ENCODE measurements at places on chromosomes 1 and 21.

GRCh38 chr1:72917920-72918319, 635.6 kb upstream of the NEGR1 start:
- DNase-seq, result no peak

GRCh38 chr21:45523411-45524101, 18.7 kb downstream of the SLC19A1 start:
- DNase-seq, result no peak

DNA sequence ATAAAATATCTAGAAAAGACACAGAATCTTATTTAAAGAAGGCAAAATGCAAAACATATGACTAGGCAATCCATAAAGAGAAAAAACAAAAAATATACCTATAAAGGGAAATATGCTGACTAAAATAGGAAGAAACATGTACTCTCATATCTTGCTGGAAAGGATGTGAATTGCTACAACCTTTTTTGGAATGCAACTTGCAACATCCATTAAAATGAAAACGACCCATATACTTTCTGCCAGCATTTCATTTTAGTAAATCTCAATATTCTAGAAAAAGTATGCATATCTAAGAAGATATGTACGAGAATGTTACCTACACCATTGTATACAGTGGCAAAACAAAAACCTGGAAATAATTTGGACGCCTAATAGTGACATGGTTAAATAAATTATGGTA, 56.6 kb downstream of the EDEM3 start:
- DNase-seq, result peak; percentile 54

- DNase-seq, result no peak
Measured at GRCh38 chr1:21117597-21118001, 59.1 kb downstream of the EIF4G3 start.

- peak; percentile 5 for DNase-seq
Measured at GRCh38 chr1:152886758-152887409, 8.8 kb downstream of the SMCP start.

DNA sequence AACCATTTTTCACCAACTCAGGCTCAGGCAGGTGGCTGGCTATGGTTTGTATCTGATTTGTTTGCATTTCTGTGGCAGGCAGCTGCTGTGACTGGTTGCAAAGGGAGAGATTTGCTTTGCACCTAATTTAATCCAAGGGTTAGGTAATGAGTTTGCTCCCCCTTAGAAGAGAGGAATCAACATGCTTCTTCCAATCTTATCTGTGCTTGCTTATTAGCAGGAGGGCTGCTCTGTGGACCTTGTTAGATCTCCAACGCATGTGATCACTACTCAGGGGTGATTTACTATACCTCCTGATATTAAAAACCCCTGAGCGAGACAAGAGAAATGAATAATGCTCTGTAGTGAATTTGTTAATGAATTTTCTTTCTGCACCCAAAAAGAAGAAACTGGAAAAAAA, 20.5 kb downstream of the OLFML3 start:
- DNase-seq, result no peak

DNA sequence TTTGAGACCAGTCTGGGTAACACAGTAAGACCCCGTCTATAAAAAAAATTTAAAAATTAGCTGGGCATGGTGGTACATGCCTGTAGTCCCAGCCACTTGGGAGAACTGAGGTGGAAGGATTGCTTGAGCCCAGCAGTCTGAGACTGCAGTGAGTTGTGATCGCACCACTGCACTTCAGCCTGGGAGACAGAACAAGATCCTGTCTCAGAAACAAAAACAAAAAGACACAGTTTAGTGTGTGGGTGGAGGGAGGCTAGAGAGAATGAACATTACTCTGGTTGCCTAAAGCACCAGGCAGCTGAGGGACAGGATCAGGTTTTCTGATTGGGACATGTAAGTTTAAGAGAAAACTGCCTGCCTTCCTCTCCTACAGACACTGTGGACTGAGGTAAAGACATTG, 42.3 kb downstream of the VAMP4 start:
- DNase-seq, result no peak

DNA sequence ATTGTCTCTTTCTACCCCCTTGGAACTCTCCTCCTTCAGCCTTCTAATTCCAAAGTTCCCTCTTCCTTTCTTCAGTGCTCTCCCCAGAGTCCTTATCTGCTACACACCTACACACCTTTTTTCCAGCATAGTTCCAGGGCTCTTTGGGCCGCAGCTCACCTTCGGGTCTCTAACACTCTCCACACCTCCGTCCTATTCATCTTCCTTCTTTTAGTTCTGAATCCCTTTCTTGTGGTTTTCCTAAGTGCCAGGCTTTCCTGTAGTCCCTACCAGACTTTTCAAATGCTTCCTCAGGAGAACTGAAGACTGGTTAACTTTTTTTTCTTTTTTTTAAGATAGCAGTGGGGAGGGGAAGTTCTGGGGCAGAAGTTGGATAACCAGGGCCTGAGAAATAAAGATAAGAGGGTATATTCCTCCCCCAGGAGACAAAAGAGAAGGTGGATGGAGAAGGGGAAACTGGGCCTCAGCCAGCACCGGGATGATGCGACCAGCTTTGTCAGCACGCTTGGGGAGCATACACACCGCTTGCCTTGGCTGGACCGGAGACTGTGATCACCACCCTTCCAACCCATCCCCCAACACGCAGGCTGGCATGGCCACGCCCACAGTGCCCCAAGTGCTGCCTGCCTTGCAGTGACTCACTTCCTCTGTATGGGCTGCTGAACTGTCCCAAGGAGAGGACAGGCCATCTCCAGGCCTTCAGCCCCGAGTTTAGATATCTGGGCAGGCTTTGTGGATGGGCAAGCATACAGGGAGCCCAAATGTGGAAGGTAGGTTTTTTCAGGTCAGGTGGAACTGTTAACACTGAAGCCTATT, 2.5 kb upstream of the CERS2 start:
- DNase-seq, result no peak

DNA sequence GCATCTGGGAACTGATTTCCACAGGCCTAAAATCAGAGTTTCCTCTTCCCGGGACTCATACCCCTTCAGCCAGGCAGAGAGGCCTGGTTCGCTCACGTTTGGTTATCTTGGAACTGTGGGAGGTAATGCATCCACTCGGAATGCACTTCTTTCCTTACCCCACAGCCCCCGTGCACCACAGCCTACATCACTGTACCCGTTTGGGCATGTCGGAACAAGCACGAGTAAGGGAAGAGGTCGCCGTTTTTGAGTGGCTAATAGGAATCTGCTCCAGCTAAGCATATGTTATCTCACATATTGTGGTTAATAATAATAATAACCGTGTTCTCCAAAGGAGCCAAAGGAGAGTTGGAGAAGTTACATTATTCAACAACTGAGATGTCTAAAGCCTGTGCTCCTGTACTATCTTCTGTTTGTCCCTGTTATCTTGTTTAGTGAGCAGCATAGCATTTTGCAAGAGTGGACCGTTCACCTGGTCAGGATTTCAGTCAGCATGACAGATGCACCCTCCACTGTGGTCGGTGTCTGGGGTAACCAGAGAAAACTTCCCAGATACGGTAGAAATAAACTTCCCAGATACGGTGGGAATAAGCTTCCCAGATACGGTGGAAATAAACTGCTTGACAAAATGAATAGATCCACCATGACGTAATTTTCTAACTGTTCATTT, 198.6 kb downstream of the SDCCAG8 start:
- no peak for DNase-seq

- no peak for DNase-seq
Measured at GRCh38 chr1:166808952-166809351, 30.3 kb upstream of the POGK start.

GRCh38 chr21:26164311-26164710, 6.3 kb downstream of the APP start:
- no peak for DNase-seq

GRCh38 chr21:37593740-37594471, 227.3 kb downstream of the DYRK1A start:
- no peak for DNase-seq

GRCh38 chr21:36710729-36711048, 11.8 kb downstream of the SIM2 start:
- DNase-seq, result no peak

DNA sequence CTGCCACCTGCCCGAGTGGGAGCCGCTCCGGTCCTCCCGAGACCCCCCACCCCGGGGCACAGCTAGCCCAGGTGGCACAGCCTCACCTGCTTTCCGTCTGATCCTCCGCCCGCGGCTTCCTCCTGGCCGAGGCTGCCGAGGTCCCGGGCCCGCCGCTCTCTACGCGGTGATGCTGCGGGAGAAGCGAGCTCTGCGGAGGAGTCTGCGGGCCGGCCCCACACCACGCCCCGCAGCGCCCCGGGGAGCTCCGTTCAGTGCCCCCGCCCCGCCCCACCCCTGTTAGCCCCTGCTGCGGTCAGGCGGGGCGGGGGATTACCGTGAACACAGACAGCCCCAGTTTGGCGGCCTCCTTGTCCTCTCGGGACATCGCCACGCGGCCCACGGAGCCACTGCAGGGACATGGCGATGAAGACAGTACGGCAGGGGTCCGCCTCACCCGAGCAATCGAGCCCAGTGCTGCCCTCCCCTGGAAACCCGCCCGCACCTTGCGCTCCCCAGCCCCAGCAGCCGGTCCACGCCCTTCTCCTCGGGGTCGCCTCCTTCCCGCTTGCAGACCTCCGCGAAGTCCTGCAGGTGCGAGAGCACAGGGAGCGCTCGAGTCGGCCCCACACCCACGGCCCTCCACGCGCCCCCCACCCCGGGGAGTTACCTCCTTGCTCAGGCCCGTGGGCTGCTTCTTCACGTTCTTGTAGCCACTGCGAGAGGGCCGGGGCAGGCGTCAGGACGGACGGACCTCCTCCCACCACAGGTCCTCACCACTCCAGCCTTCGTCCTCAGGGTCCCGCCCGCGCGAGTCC, 933 bp downstream of the C1orf35 start:
- DNase-seq, result peak; percentile 16

DNA sequence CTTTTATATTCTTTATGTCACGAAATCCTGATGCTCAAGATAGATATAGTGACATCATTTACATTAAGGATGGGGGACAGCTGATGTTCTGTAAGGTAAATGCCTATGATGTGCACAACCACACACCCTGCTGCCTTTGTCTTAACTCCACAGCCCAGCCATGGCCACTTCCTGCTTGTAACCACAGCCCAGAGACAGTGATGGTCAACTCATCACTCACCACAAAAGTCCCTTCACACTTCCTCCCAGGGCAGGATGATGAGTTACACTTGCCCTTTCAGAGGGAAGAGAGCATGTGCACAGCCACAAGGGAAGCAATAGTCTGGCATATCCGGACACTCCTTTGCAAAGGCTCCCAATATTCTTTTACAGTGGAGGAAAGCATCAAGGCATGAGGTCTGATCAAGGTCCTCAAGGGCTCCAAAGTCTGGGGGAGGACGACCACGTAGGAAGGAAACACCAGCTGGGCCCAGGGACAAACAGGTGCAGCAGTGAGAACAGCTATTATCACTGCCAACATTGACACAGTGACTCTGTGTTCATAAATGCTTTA, 53.8 kb downstream of the PLPP3 start:
- peak; percentile 46 for DNase-seq

- no peak for DNase-seq
Measured at GRCh38 chr1:110684491-110684890, 9.8 kb upstream of the KCNA3 start.

DNA sequence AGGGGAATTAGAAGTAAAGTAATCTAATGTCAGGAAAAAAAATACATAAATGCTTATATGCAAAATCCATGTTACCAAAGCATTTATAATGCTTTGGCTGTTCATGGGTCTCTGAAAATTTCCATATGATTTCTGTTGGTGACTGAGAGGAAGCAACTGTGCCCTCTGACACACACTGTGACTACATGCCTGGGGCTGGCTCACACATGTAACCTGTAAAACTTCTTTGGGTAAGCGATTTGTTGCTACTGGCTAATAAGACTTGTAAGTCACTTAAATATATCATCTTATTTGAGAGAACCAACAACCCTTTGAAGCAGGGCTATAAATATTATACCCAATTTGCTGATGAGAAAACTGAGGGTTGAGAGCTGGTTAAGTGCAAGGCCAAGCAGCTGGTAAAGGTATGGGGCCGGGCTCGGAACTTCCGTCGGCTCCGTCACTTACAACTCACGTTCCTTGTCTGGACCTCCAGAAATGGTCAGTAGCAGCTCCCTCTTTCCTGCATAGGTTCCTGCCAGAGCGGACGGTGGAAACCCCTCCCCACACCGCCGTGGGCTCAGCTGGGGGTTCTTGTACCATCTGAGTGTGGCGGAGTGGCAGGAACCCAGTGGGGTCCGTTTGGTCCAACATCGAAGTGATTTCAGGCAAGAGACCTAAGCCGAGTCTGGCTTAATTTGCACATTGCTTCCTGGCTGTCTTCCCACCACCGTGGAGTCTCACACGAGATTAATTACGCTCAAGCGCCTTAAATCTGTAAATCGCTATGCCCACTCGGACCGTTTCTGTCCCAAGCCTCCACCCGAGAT, 714 bp downstream of the DFFA start:
- DNase-seq, result peak; percentile 28

DNA sequence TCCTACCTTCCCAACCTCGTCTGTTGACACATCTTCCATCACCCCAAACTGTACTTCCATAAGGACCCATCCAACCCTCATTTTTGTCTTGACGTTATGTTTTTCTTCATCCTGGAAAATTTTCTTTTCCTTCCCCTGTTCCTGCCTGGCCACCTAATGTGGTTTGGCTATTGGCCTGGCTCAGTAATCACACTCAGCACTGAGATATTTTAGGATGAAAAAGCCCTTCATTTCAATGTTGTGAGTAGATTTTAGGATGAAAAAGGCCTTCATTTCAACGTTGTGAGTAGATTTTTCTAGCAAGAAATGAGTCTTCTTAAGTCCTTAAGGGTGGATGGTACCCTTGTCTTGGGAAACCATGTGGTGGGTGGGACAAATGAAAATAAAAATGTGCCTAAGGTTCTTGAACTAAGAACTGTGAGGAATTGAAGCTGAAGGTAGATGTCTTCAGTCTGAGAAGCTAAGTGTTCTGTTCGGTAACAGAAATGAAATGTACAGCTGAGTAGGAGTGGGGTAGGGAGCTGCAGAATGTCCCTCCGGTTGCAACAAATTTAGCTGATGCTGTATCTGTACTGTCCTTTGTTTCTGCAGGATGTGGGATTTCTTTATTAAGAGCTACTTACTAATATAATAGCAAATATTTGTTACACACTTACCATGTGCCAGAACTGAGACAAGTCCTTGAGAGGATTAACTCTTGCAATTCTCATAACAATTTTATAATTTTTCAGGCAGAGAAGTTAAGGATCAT, 36.1 kb downstream of the DNTTIP2 start:
- peak; percentile 82 for DNase-seq

GRCh38 chr1:26220199-26220912, 13.6 kb upstream of the CEP85 start:
- DNase-seq, result no peak

GRCh38 chr1:237701534-237701933, 189.2 kb downstream of the ZP4 start:
- no peak for DNase-seq

GRCh38 chr1:203173566-203173965, 2.1 kb downstream of the MYBPH start:
- DNase-seq, result no peak

- DNase-seq, result no peak
Measured at GRCh38 chr1:221913351-221913892, 171.5 kb upstream of the DUSP10 start.

GRCh38 chr1:45913183-45913683, 109.8 kb downstream of the MAST2 start:
- peak; percentile 61 for DNase-seq

GRCh38 chr1:1081311-1082238, 7.5 kb upstream of the RNF223 start:
- DNase-seq, result no peak

GRCh38 chr1:65066419-65066765, 81.6 kb upstream of the AK4 start:
- no peak for DNase-seq

- DNase-seq, result no peak
Measured at GRCh38 chr1:212225871-212226302, 59.3 kb upstream of the PPP2R5A start.

- DNase-seq, result no peak
Measured at GRCh38 chr1:45412899-45413298, 72.7 kb upstream of the MUTYH start.
